ENCODE measurements at places on chromosomes 5 and 9.

DNA sequence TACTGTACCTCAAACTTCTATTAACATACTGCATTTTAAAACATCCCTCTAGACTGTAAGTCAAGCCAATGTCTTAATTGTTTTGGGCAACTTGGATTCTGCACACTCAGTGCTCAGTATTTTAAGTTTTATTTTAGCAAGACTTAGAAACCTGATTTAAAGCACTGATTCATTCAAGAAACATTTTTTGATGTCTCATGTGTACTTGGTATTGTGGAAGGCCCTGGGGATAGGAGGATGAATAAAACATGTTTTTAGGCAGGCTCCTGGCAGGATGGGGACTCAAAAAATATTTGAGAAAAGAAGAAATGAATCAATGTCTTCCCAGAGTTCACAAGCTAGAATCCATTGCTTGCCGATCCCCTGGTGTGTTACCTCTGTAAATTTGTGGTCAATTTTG, 334.0 kb upstream of the PUM3 start:
- DNase-seq = no peak

DNA sequence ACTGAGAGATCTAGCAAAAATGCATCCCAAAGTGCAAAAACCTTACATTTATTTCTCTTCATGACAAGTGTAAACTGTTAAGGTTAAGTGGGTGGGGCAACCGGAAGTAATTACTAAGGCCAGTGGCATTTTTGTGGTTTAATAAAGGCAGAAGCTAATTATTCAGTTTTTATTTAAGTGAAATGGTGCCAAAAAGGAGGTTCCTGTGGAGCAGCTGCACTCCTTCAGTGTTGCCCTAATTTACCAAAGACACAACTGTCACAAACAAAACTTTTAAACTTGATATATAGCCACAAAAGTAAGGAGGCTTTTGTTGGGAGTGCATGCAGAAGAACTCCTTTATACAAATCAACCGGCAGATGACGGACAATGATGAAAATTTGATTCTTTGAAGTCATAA, 81.6 kb downstream of the NDUFS4 start:
- no peak for DNase-seq

DNA sequence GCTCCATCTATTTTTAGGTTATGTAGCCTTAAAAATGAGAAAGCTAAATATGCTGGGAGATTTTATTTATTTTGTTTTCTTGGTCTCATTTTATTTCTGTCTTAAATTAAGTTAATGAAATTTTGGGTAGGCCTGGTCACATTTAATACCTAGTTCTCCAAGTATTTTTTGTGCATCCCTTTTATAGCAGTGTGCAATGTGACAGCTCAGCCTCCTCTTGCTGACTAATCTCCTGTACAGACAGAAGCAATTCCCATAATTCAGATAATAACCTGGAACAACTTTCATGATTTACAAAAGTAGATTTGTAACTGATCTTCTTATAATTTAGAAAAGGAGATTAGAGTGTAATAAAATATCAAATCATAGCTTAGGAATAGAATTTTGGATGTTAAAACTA, 403.9 kb downstream of the ADGRV1 start:
- no peak for DNase-seq

DNA sequence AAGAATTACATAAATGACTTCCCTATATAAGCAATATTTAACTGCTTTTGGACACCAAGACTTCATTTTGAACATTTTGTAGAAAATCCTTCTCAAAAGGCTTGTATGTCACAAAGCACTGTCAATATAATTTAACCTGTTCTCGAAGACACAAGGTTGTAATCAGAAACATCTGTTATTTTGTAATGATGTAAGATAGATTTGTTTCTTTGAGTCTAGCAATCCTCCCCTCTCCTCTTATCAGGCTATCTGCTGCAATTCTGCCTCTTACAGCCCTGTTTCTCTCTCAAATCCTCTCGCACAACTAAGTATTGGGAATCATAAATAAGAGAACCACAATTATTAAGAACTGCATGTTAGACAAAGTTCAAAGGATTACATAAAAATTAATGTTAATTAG, 18.6 kb upstream of the TARS1 start:
- DNase-seq = no peak

DNA sequence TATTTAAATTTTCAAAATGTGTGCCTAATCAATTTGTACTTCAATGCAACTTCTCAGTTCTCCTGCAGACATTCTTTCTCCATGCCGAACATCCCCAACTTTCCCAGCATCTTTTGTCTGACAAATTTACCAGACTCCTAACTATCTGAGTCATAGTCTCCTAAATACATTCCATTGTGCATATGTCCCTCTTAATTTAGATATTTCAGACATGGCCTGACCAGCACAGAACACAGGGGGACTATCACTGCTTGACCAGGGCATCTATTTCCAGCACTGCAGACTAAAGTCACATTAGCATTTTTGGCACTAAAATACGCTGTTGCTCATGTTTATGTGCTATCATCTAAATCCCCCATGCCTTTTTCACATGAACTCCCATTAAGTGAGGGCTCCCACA, 71.9 kb downstream of the ITGA1 start:
- DNase-seq = no peak

GRCh38 chr5:131384616-131385214, 120.9 kb downstream of the CDC42SE2 start:
- DNase-seq = no peak

GRCh38 chr5:749101-749670, 35.3 kb downstream of the ZDHHC11B start:
- DNase-seq = no peak

DNA sequence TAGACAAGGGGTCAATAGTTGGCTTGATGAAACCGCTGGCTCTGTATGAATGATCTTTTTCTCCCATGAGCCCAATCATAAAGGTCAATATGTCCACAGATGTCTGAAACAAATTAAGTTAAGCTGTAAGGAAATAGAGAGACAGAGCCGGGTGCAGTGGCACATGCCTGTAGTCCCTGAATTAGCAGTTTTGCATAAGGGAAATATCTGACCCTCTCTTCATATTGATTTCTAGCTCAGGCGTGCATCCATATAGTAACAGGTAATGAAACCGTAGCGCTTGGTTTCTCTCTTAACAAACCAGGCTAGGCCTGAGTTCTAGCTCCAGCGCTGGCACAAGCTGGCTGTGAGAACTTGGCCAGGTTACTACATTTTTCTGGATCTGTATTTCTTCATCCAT, 118.1 kb upstream of the ERCC6L2 start:
- DNase-seq = no peak

DNA sequence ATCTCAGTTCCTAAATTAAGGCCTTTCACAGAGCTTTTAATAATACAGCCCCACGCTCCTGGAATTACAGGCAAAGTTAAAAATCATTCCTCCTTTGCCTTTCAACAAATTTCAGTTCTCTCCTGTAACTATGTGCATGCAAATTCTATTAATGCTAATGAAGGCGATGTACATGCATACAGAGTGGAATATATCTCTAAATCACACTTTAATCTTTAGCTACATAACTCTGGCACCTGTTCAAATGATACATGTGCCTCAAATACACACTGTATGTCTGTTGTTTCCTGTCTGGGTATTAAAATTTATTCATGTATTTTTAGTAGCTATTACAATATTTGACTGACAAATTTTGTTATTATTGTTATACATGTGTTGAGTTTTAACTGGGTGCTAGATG, 30.8 kb downstream of the CETN3 start:
- no peak for DNase-seq

Measured in progenitor cell of endocrine pancreas (in vitro differentiated cells).